ENCODE measurements at places on chromosomes 7 and 10.

GRCh38 chr10:27736396-27736795, 9.2 kb downstream of the MKX start:
- DNase-seq: no peak

DNA sequence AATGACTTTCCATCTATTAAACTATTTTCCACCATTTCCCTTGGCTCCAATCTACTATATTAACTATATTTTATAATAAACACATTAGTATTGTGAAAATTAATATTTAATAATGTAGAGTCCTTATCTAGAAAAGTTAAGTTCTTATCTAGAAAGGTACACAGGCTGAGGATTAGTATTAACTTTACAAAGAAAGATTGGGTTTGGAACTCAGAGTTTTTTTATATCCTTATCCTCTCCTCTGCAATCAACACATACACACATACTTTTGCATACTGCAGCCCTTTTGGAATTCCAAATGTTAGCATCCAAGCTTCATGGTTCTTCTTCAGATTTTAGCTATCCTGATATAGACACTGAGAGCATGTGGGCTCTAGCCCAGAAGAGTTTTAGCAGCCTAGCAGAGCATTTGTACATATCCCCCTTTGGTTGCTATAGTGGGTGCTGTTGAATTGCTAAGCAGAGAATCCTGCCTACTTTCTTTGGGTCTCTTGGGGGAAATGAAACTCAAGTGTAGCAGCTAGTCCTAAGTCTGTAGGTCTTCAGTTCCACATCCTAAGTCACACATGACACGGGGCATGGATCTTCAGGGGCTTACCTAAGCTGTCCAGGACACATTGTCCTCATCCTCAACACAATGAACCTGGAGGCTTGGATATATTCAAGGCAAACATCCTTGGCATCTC, 874.6 kb downstream of the LRMDA start:
- DNase-seq: no peak

DNA sequence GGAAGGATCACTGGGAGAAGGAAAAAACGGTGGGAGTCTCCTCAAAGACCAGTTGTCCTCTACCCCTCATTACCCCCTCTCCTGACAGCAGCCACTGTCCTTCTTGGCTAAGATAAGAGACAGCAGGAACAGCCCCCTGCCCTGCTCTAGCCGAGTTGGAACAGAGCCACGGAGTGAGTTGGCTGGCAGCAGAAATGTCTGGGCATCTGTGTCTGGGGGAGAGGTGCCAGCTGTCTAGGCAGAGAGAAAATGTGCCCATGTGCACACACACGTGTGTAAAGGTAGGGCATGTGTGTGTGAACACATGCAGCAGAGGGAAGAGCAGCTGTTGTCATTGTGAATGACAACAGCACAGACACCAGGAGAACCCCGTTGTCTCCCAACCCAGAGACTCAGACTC, 9.4 kb upstream of the HILPDA start:
- peak; percentile 41 for DNase-seq

GRCh38 chr7:88269586-88269985, 37.1 kb downstream of the STEAP4 start:
- no peak for DNase-seq

- DNase-seq: no peak
Measured at GRCh38 chr10:3399756-3400155, 227.2 kb upstream of the PITRM1 start.

DNA sequence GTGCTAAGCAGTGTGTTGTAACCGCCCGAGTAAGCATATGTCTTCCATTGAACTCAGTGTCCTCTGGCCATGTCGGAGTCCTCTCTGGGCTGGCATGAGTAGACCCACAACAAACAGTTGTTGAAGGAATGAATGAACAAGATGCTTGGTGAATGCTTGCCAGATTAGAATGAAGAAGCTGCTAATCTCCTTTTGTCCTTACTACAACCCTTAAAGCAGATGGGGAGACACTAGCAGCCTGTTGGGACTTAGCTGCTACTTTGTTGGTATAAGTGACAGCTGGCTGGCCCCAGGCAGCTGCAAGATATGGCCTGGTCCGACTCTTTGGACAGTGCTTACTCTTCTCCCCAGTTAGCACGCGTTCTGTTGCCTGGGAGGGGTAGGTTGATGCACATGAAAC, 370.1 kb downstream of the RPS24 start:
- no peak for DNase-seq

GRCh38 chr7:37765421-37765829, 81.9 kb downstream of the GPR141 start:
- no peak for DNase-seq

DNA sequence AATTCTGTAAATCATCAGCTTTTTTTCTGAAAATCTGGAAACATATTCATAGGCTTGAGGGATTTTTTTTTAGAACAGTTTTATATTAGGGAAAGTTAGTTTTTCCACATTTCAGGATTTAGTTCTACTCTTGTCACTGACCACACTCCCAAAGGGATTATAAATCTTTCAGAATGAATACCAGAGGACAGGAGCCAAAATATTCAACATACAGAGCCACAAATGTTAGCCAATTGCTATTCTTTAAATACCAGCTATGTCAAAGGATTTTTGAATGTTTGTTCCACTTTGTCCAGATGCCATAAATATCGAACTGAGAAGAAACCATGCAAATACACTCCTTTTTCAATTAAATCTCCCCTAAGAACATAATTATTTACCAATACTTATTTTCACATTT, 50.7 kb downstream of the ODAD2 start:
- DNase-seq: no peak

DNA sequence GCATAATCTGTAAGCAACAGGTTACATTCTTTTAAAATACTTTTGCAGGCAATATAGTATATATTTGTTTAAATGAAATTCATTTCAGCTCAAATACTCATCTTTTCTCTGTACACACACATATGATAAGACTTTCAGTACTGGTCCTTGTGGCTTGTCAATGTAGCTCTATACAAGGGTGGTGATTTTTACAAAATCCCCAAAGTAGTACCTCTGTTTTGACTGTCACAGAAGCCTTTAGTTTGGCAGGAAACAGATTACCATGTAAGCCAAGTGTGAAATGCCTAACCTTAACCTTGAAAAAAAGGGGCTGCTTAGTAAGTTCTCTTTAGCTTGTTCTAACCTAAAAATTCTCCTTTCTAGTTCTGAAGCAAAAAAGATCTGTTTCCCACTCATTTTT, 87.9 kb downstream of the KCND2 start:
- no peak for DNase-seq

- no peak for DNase-seq
Measured at GRCh38 chr7:143269251-143269650, 6.0 kb downstream of the GSTK1 start.
